Esophagus muscularis mucosa (tissue), 4 donors: ENCODE measurements at places on chromosomes 4 and X. TPM values are rescaled to one million over a fixed set of nuclear protein-coding genes. Genes with fewer than 3 reads are reported as not detected.

Gene TSPAN6
- 7.5 TPM for total RNA-seq

Gene XAGE1B
- not detected for total RNA-seq

Gene PCSK1N
- 8.9 TPM for total RNA-seq

Gene AFM
- total RNA-seq = not detected

Gene RIBC1
- 0.83 TPM for total RNA-seq

Gene PCDH19
- total RNA-seq = 3.8 TPM

Gene AR
- total RNA-seq = 6.3 TPM

Gene NDP
- 0.52 TPM for total RNA-seq

Gene RBM46
- not detected for total RNA-seq

Gene CHRDL1
- 220 TPM for total RNA-seq

Gene SLC16A2
- 13.7 TPM for total RNA-seq

DNA sequence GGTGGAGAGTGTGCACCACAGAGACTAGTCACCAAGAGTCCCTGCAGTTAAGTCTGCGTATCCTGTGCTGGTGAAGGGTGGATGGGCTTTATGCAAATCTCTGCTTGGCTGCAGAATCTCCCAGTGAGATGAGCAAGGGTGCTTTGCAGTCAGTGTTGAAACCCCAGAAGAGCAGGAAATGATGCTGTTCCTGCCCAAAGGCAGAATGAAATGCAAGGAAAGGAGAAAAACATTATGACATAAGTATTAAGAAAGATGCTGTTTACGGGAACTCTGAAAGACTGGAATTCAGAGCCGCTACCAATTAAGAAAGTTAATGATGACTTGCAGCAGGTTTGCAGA, 25.4 kb upstream of the ACSL1 start:
- no peak for DNase-seq

DNA sequence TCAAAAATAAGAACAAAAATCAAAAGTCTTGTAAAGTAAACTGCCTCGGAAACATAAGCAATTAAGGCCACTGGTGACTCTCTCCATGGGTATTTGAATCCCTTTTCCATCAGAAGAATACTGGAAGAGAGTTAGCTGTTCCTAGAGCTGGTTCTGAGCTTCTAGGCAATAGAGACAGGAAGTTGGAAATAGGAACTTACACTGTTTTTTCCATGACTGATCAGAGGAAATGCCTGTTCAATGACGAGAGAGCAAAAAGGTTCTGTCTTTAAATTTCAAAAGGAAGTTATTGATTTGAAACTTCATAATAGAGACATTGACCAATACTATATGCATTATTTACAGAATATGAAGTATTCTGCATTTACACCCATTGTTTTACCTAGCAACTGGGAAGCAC, 503.5 kb upstream of the ARX start:
- no peak for DNase-seq

GRCh38 chrX:56281789-56282188, 49.6 kb downstream of the KLF8 start:
- DNase-seq = no peak

DNA sequence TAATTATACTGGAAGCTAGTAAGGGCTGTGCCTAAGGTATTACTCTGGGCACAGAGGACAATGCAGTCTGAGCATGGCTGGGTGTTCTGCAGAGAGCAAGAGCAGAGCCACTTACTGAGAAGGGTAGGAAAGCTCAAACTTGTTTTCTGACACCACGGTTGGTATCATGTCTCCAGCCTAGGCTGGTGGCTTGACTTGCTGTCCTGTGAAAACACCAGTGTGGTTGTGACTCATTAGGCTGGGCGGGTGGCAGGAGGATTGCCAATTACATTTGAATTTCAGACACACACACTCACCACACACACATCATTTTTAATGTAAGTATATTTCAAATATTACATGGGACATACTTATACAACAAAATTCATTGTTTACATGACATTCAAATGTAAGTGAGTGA, 19.7 kb upstream of the MTM1 start:
- no peak for DNase-seq

DNA sequence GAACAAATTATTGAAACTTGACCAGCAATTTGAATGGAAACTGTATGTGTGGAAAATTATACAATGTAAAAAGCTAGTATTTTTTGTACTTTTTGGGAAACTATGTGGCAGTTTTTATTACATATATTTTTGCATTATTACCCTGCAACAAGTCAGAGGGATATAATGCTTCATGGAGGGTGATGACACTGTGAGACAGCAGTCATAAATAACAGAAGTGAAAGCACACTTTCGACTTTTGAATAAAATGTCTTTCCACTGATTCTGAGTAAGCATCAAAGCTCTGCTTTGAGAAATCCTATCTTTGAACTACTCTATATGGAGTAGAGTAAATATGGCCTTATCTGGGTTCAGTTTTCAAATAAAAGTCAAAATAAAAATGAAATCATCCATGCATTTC, 122.6 kb upstream of the PABPC4L start:
- DNase-seq = no peak

- no peak for DNase-seq
These were observed 258.8 kb upstream of the GNPDA2 start for GRCh38 chr4:44985152-44985551.

- no peak for DNase-seq
These were observed 496.9 kb downstream of the RAB28 start for GRCh38 chr4:12987284-12987683.

DNA sequence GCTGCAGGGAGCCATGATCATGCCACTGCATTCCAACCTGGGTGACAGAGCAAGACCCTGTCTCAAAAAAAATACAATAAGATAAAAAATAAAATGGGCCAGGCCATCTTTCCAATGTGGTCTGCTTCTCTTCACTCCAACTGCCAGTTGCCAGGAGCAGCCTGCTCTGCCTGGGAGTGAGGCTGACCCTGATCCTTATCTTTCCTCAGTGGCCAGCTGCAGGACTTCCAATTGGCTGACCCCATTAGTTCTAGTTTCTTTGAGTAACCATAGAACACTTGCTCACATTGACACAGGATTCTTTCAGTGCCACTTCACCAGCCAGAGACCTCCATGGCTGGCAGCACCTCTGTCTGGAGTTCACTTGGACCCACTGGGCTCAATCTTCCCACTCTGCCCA, 258.6 kb downstream of the MID1IP1 start:
- DNase-seq = no peak

DNA sequence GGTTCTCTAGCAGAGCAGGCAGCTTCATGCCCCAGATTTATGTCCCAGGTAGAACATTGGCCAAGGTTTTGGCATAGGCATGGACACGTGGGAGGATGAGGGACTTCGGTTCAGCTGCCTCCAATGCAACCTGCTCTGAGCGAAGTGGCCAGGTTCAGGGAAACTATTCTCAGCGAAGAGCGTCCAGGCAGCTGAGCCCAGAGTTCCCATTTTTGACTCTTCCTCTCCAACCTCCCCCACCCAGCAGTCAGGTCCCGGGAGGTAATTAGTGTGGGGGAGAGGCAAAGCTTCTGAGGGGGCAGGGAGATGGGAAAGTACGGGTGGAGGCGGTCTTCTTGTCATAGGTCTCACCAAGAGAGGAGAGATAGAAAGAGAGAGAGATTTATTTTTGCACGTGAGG, 1.0 kb downstream of the GABRA4 start:
- no peak for DNase-seq

DNA sequence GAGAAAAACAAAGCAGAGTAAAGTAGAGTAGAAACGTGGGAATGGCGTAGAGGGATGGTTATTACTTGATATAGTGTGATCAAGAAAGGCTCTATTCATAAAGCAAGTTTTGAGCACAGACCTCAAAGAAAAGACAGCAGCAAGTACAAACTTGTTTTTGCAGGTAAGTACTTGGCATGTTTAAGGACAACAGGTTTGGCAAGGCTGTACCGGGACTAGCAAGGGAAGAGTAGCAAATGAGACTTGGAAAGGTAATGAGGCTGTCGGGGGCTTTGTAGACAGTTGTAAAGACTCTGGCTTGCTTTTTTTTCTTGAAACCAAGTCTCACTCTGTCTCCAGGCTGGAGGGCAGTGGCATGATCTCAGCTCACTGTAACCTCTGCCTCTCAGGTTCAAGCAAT, 40.9 kb downstream of the NEK1 start:
- DNase-seq = no peak

GRCh38 chr4:147250062-147250461, 230.8 kb upstream of the EDNRA start:
- DNase-seq = no peak

DNA sequence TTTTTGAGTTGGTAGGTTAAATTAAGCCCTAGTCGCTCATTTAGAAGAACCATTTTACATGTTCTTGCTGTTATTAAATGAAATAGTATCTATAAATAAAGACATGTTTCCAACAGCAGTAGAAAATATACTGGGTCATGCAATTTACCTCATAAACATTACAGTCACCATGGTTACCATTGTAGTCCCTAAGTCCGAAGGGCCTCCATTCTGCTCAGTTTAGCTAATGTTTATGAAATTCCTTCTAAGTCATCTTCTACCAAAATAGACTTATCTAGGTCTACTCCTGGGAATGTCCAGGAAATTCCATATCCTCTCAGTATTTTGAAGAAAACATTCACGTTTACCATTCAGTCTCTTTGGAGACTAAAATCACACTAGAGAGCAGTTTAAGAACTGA, 292.5 kb upstream of the DCAF8L1 start:
- no peak for DNase-seq

- DNase-seq = no peak
These were observed 5.0 kb downstream of the LNX1 start for GRCh38 chr4:53586121-53586816.

GRCh38 chrX:43176686-43177085, 398.7 kb upstream of the PPP1R2C start:
- DNase-seq = no peak

- no peak for DNase-seq
These were observed 12.4 kb upstream of the CXXC4 start for GRCh38 chr4:104507112-104507511.

DNA sequence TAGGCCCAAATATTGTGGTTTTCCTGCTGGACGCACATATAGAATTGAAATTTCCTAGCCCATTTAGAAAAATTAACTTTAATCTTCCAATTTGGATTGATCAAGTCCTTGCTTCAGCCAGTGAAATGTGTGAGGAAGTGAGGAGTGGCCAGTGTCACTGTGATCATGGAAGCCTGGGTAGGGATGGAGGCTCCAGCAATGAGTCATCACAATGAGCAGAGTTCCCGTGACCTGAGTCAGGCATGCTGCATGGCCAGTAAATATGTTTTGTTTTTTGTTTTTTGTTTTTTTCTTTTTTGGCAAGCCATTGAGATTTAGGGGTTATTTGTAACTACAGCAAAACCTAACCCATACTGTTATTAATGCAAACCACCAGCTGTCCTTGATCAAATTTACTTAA, 52.1 kb downstream of the IDS start:
- DNase-seq = no peak

DNA sequence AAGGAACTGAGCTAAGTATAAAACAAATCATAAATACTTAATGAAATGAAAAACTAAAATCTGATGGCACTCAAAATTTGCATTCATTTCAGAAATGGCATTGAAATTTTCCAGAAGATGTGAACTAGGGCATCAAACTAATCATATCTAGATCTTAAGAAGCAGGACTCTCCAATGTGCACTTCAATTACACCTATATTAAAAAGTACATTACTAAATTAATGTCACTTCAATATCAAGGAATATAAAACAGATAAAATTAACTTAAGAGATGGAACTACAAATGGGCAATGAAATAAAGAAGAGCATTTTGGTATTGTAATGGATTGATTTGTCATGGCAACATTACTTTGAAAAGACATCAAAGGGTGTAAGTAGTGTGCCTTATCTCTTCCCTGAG, 20.3 kb downstream of the NPY2R start:
- no peak for DNase-seq

DNA sequence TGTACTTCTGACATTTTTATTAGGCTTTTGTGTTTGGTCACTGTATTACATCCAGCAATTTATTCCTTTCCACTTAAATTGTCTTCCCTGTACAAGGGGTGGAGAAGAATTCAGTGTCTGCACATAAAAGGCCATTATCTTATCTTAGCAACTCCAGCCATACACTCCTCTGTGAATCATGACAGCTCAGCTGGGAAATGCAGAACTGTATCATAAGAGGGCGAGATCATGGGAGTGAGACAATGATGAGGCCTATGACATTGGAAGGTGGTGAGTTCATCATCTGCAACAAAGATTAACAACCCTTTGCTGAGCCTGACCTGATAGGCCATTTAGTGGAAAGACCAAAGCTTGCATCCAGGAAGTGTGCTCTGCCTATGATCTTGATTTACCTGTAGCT, 33.3 kb downstream of the SLIT2 start:
- DNase-seq = no peak

- no peak for DNase-seq
These were observed 381.6 kb upstream of the CPEB2 start for GRCh38 chr4:14620567-14621141.

- DNase-seq = no peak
These were observed 21.3 kb downstream of the CD99 start for GRCh38 chrX:2712428-2712827.

- no peak for DNase-seq
These were observed 1.9 kb downstream of the UBE2D3 start for GRCh38 chr4:102825261-102826091.

DNA sequence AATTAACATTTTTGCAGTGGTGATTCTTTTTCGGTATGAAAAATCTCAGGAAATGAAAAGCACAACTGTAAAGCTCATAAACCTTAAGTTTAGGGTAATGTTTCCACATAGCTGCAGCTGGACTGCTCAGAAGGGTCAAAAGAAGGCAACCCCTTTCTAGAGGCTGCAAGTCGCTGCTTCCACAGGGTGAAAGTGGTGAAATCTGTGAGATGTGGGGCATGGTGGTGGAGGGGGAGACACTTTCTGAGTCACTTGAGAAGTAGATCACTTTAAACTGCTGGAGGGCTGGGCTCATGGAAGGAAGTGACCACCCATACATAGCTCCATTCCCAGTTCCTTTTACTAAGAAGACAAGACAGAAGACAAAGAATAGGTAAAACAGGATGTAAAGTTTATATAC, 8.7 kb downstream of the SFRP2 start:
- DNase-seq = peak; percentile 45

DNA sequence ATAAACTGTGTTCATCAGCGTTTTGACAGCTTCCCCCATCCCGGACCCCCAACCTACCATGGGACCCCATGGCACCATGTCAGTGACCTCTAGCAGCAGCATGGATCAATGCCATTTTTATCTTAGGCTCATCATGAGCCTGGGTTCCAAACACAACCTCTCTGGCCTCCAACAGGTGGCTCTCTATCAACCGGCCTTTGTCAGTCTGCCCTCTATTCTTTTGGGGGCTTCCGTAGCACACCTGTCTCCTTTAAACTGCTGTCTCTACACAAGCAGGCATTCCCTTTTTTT, 721 bp upstream of the TMEM150C start:
- no peak for DNase-seq

- DNase-seq = no peak
These were observed 459.7 kb downstream of the IL15 start for GRCh38 chr4:142095886-142096605.
